ENCODE measurements at places on chromosomes 4 and X. TPM values are rescaled to one million over a fixed set of nuclear protein-coding genes. Genes with fewer than 3 reads are reported as not detected.

Gene CSN1S1
- not detected for total RNA-seq

Gene CD38
- total RNA-seq, result 1.8 TPM

Gene IL2
- total RNA-seq, result not detected

Gene ABRAXAS1
- total RNA-seq, result 6.2 TPM

Gene SLC10A4
- total RNA-seq, result not detected

Gene AMMECR1
- 1.4 TPM for total RNA-seq

Gene RHOXF2B
- total RNA-seq, result not detected

Gene PABPC1L2B
- not detected for total RNA-seq

Gene PLXNA3
- 2.2 TPM for total RNA-seq

Gene TCEAL3
- 9.2 TPM for total RNA-seq

Gene STK26
- total RNA-seq, result 1.1 TPM

Gene CT45A3
- total RNA-seq, result not detected

Gene ESX1
- not detected for total RNA-seq

Gene BMP3
- total RNA-seq, result 0.11 TPM

Gene MMRN1
- 0.39 TPM for total RNA-seq

Gene EDA
- 2.0 TPM for total RNA-seq

Gene ZRSR2
- total RNA-seq, result 8.4 TPM

Gene ZBTB49
- total RNA-seq, result 2.6 TPM

Gene NKX6-1
- not detected for total RNA-seq

Gene COMMD8
- 7.1 TPM for total RNA-seq

Gene KLB
- 0.13 TPM for total RNA-seq

Gene CT45A5
- not detected for total RNA-seq

Gene MAGEB17
- total RNA-seq, result not detected

Gene ARMCX6
- total RNA-seq, result 12.6 TPM

Gene IQCM
- total RNA-seq, result 0.25 TPM

Gene KDR
- 7.4 TPM for total RNA-seq

Gene FANCB
- not detected for total RNA-seq

Gene SYN1
- not detected for total RNA-seq

Gene GIMD1
- not detected for total RNA-seq

Gene GABRQ
- total RNA-seq, result not detected

Gene CXCL3
- total RNA-seq, result not detected

Gene SLC4A4
- 1.4 TPM for total RNA-seq

Gene MAGEA2
- not detected for total RNA-seq

Gene RBBP7
- total RNA-seq, result 95.0 TPM

Gene MAGEB1
- total RNA-seq, result not detected

Gene TBX22
- total RNA-seq, result not detected

Gene CXCL5
- not detected for total RNA-seq

Gene NKX1-1
- total RNA-seq, result not detected

Gene AIFM1
- total RNA-seq, result 18.9 TPM

Gene CDKL5
- 2.9 TPM for total RNA-seq

Gene SFRP2
- not detected for total RNA-seq

Gene PAGE2B
- not detected for total RNA-seq

Gene TNMD
- not detected for total RNA-seq

Gene G3BP2
- total RNA-seq, result 123 TPM
